NB4 (cell line): ENCODE measurements at places on chromosomes 7 and 10.
A peak's percentile ranks its signal among the peaks of the same experiment; 100 is the strongest.

DNA sequence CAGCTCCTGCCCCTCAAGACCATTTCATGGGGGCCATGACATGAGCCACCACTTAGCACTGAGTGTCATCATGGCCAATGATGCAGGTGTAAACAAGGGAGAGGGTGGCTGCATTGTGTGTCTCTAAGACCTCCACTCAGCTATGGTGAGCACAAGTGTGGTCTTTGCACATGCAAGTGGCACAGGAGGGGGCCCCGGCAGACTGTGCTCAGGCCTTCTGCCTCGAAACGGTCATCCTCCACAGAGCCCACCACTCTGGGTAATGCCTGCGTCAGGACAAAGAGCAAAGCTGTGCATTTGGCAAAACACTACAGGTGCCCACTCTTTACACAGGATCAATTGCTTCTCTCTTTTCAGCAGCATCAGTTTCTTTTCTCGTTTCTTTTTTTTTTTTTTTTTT lies 125.5 kb downstream of the SH3PXD2A start:
- DNase-seq: no peak

- DNase-seq: no peak
Measured at GRCh38 chr10:93267521-93267920, 193.8 kb downstream of the CYP26A1 start.

DNA sequence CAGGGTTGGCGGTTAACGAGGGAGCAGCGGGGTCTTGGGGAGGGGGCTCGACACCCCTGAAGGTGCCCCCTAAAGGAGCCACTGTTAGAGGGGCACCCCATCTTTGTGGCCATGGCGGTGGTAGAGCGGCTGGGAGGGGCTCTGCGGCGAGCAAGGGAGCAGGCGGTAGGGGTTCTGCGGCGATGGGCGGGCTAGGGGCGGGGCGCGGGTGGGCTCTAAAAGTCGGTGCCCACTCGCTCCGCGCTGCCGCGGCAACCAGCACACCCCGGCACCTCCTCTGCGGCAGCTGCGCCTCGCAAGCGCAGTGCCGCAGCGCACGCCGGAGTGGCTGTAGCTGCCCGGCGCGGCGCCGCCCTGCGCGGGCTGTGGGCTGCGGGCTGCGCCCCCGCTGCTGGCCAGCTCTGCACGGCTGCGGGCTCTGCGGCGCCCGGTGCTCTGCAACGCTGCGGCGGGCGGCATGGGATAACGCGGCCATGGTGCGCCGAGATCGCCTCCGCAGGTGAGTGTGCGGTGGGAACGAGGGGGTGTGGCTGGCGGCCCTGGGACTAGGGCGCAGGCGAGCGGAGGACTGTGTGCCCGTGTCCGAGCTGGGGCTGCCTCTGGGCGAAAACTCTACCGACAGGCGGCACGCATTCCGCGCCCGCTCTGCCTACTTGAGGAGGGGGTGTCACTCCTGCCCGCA lies at the start of gene MEST:
Gene MEST (plus strand): TSS at position 245 of the 682 bp plus-strand sequence. CDS start 229 bp downstream, at position 474.
- no peak for DNase-seq

- DNase-seq: peak; percentile 88
Measured at GRCh38 chr10:110671788-110672579, 27.8 kb downstream of the RBM20 start.

DNA sequence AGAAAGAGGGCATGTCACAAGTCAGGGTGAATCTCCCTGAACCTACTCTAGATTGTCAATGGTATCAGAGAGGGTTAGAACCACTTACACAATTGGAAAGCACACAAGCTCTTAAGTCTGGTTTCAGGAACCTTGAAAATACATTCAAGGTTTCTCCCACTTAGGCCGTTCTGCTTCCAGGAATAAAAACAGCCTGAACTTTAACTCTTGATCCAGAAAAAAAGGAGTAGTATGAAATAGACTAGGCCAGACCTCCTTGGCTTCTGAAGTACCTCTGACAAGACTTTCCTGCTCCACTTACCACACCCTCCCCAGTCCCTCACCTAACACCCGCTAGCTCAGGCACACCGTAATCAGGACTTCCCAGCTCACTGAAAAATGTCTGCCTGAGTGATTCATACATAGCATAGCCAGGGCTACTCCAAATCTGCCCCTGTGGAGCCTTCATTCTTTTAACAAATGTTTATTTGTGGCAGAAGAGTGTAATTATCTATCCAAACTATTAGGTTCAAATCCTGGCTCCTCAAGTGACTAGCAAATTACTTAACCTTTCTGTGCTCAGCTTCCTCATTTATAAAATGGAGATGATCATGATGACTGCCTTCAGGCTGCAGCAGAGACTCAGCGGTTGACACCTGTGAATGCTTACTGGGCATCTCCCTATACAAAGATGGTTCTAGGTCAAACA lies 30.3 kb upstream of the IL6 start:
- no peak for DNase-seq

DNA sequence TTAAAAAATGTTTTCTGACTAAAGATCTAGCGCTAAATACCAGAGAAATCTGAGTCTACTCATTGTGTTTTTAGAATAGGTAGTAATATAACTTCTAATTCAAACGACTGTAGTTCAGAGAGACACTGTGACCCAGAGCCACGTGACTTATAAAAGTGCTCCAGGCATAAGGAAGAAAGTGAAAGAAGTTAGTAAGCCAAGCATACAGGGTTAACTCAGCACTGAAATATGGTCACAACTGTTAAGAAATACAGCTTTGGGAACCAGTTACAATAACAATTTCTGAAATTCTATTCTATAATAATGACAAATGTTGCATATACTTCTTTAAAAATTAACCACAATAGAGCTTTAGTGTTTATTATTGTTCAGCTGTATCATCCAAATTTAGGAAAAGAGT lies 119.1 kb downstream of the TFEC start:
- DNase-seq: no peak

DNA sequence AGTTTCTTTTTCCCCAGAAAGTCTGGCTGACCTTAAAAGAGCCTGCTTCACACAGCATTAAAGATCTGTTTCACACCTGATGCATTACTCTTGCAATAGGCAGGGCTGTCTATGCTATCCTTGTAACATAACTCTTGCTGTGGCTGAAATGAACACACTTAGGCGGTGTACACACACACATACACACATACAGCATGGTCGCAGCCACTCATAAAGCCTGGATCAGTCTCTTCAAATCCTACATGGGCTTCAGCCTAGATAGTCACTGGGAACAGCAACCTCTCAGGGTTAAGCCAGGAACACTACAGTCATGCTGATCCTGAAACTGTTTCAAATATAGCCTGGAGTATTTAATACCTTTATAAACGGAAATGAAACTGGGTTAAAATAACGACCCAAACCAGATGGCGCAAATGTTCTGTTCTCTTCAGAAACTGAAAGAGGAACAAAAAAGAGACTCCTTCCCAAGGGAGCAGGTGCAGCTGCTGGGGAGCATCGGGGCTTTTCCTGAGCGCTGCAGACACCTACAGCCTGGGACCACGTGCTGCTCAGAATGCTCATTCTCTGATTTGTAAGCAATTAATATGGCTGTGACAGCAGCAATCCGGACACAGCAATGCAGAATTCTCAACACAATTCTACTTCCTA lies 61.0 kb upstream of the SFMBT2 start:
- DNase-seq: peak; percentile 71

DNA sequence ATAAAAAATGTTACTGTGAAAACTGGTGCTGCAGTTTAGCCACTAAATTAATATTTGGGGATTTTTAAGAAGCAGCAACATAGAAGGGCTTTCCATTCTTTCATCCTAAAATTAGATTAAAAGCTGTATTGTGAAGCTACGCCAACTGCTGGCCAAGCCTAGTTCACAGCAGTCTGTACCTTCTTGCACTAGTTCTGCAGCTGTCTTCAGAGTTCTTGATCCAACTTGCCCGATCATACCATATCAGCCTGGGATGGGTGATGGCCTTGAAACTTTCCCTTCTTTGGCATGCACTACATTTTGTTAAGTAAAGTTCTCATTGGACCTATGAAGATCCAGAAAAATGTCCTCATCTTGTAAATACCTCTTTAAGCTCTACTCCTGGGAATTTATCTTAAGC lies 20.3 kb upstream of the PANK1 start:
- no peak for DNase-seq

- no peak for DNase-seq
Measured at GRCh38 chr7:51680594-51681399, 364.2 kb upstream of the COBL start.

- DNase-seq: no peak
Measured at GRCh38 chr10:122047560-122047959, 58.6 kb downstream of the TACC2 start.

- DNase-seq: no peak
Measured at GRCh38 chr7:4960363-4960762, 1.4 kb upstream of the MMD2 start.

- peak; percentile 85 for DNase-seq
Measured at GRCh38 chr10:113854761-113855588, 514 bp downstream of the NHLRC2 start.

DNA sequence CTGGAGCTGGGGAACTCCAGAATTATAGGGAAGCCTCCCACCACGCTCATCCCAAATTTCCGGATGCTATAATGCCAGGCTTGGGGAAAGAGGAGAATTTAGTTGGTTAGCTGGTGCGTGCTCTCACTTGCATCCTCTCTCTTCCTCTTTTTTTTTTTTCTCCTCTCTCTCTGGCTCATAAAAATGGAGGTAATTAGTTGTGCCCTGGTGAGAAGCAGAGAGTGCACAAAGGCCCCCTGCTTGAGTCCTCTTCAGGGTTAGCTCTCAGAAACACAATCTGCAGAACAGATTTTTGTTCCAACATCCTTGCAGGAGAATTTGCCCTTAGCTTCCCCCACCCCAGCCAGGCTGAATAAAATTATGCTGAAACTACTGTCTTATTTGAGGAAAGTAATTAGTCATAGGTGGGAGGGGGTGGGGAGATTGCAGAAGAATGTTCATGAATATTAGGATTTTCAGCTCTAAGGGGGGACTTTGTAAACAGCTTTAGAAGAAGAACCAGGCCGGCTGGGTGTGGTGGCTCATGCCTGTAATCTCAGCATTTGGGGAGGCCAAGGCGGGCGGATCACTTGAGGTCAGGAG lies 7.6 kb downstream of the SERPINE1 start:
- DNase-seq: peak; percentile 70

GRCh38 chr7:17347401-17347800 lies 48.9 kb downstream of the AHR start:
- no peak for DNase-seq

DNA sequence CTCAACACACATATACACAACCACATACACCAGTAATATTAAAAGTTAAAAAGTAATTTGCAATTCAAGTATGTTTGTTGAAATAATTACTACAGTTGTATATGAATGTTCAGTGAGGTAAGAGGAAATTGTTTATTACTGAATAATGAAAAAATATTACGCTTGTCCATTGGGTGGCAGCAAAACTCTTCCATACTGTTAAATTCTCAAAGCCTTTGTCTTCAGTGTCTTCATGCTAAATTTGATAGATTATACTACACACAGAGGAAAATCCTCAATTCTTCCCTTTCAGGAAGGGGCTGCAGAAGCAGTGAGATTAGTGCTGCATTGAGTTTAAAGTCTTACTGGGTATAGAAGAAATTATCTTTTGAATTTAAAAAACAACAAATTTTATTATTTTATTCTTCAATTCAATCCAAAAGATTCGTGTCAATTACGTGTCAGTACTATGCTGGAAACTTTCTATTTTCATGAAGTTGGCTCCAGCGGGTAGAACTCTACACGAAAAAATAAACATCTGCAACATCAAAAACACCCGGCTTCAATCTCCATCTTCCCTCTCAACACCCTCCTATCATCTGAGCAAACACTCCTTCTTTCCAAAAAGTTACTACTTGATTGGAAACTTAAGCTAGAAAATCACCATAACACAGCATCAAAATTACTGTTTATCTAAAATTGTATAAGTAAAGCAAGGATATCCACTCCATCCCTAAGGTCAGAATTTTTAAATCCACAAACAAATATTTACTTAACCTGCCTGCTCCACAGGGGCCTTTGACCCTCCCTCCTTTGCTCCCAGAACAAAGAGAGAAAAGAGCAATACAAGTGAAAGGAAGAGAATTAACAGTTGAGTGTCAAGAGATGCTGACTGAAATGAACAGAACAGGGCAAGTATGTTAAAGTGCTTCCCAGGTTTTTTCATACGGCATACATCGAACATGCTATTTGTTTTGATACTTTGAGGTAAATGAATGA lies 37.0 kb upstream of the TES start:
- DNase-seq: peak; percentile 67

GRCh38 chr10:119818889-119819270 lies 53.8 kb downstream of the MCMBP start:
- DNase-seq: no peak

GRCh38 chr7:80181411-80181810 lies 46.8 kb downstream of the GNAI1 start:
- no peak for DNase-seq

DNA sequence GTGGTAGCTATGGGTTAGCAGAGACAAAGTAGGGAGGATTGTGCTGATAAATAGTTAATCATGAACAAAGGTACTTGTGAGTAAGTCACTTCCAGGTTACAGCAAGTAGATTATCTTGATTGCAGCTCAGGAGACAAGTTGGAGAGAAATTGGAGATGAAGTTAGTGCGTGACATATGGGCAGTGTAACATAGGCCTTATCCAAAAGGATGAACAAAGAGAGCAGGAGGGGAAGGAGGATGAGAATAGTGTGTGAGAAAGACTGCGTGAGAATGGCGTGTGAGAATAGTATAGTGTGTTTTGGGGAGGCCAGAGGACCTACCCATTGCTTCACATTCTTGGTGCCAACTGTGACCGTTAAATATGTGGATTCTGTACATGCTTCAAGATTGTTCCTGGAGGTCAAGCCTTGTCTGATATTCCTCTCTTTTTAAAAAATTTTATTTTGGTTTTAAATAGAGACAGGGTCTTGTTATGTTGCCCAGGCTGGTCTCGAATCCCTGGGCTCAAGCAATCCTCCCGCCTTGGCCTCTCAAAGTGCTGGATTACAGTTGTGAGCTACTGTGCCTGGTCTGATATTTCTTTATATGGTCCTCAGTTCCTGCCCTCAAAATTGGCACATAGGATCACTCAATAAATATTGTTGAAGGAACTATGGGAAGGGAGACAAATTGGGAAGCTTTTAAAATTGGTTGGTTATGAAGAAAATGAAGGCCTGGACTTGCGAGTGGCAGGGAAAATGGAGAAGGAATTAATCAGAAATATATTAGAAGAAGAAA lies 3.2 kb downstream of the VCL start:
- DNase-seq: no peak

DNA sequence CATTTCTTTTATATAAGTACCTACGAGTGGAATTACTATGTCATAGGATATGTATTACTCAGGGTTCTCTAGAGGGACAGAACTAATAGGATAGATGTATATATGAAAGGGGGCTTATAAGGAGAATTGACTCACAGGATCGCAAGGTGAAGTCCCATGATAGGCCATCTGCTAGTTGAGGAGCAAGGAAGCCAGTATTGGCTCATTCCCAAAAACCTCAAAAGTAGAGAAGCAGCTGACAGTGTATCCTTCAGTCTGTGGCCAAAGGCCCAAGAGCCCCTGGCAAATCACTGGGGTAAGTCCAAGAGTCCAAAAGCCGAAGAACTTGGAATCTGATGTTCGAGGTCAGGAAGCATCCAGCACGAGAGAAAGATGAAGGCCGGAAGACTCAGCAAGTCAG lies 59.8 kb downstream of the GALNT17 start:
- no peak for DNase-seq

- DNase-seq: no peak
Measured at GRCh38 chr10:87721781-87722180, 62.1 kb downstream of the PAPSS2 start.

GRCh38 chr10:72753760-72754231 lies 61.9 kb downstream of the MCU start:
- DNase-seq: peak; percentile 95

- DNase-seq: no peak
Measured at GRCh38 chr10:974785-975074, 13.5 kb upstream of the GTPBP4 start.

GRCh38 chr7:96182424-96183158 lies 139.3 kb downstream of the SLC25A13 start:
- DNase-seq: no peak
